Activated naive CD8-positive, alpha-beta T cell treated with anti-CD3 and anti-CD28 coated beads, Interleukin-2, amount 10 ng/mL, durations not matched to agents 7 days and 5 days (primary cell): ENCODE measurements at places on chromosomes 11 and 22. TPM values are rescaled to one million over a fixed set of nuclear protein-coding genes. Genes with fewer than 3 reads are reported as not detected.

The SERPING1 gene
- total RNA-seq, result 0.45 TPM

The RAB36 gene
- total RNA-seq, result 0.68 TPM

DNA sequence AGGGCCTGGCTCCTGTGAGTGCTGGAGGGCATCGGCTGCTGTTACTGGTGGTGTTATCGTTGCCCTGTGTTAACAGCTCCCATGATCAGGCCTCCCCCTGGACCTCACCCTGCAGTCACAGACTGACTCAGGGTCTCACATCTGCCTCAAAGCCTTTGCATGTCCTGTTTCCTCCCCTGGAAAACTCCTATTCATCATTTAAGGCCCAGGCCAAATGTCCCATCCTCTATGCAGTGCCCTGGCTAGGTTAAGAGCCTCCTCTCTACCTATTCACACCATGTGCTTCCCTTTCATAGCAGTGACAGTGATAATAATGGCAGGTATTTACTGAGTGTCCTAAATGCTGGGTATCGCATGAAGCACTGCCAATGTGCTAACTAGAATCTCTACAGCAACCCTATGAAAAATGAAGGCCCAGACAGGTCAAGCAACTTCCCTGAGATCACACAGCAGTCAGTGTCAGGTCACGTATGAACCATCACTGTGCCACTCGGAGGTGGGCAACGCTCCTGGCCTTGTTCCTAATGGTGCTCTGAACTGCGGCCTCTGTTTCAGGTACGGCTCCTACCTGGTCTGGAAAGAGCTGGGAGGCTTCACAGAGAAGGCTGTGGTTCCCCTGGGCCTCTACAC lies 9.3 kb downstream of the TSPO start:
- DNase-seq, result no peak

DNA sequence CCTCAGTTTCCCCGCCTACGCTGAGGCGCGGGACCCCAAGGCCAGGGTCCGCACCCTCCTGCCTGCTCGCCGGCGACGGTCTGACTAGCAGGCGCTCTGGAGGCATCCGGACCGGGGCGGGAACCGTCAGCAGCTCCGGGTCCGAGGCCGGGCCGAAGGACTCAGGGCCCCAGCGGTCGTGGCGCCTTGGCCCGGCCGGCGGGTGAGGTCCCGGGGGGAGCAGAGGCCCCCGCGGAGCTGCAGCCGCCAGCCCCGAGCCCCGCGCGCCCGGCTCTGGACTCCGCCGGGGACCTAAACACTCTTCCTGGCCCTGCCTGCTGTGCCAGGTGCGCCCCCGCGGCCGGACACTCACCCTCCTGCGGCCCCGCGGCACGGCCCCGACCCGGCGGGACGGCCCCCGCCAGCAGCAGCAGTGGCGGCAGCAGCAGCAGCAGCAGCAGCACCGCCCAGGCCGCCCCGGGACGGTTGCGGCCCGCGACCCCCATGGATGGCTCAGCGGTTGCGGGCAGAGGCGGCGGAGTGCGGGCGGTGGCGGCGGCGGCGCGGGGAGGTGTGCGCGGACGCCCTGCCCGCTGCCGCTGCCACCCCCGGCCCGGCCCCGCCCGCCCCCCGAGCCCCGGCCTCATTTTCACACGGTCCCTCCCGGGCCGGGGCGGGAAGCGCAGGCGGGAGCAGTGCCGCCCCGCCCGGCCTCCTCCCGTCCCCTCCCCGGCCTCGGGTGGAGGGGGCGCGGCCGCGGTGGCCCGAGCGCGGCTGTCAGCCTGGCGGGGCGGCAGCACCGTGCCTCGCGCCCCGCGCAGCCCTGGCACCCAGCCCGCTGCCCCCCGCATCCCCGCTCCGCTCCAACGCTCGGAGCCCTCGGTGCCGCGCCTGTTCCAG lies at the start of gene SCUBE2:
SCUBE2 (minus strand) TSS at position 556 of the 879 bp plus-strand sequence; CDS start at position 485, 71 bp downstream.
- peak; percentile 36 for DNase-seq

The ARHGEF17 gene
- total RNA-seq, result not detected

DNA sequence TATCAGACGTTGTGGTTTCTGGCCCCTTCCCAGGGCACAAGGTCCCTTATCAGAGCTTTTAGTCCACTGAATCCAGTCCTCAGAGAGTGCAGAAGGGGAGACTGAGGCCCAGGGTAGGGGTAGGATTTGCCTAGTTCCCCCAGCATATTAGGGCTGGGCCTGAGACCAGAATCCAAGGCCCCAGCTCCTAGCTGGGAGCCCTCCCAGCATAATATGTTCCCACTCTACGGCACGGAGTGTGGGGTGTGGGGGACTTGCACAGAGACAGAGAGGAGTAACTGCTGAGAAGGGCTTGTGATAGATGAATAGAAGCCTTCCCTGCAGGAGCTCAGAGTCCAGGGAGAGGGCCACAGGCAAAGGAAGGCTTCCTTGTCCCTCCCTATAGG lies 43.8 kb downstream of the NEU3 start:
- DNase-seq, result no peak

GRCh38 chr11:86144846-86145245 lies 76.0 kb upstream of the PICALM start:
- DNase-seq, result no peak

GRCh38 chr11:107691000-107691750 lies 20.7 kb downstream of the SLN start:
- no peak for DNase-seq

DNA sequence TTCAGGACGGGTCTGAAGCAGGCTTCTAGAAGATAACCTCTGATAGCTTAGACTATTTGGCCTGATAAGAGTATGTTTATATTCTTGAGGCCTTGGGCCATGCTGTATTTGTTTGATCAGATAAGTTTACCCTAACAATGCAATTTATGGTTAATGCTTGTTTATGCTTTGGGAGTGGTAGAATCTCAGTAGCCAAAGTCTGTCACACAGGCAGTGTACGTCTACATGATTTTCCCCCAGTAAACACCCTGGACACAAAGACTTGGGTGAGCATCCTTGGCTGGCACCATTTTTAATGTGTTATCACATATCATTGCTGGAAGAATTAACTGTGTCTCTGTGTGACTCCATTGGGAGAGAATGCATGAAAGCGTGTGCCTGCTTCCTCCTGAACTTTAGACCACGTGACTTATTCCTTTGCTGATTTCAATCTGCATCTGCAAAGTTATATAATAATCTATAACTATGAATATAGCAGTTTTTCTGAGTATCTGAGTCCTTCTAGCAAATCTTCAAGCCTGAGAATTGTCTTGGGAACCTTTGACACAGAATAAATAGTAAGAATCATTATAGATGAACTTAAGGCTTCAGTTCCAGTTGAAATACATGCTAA lies 172.4 kb downstream of the CASP12 start:
- DNase-seq, result no peak

DNA sequence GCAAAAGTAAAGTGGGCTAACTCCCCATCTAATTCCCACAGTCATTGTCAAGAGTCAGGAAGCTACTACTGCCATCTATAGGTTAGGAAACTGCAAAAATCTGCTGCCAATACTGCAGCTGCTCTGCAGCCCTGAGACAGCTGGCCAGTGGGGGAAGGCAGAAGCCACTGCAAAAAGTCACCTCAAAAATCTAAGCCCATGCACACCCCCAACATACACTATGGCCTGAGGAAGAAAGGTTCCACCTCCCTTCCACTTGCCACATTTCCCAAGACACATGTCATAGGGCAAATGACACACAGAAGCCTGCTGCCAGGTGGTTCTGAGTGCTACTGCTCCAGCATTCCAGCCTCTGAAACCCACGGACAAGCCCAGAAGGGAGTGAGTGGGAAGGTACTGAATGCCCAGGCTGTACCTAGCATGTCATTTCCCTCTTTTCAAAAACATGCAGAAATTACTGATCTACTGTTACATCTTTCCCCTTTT lies 36.9 kb downstream of the DGCR2 start:
- DNase-seq, result no peak

- DNase-seq, result no peak
These were observed 22.7 kb downstream of the CELSR1 start for GRCh38 chr22:46514592-46515207.

The MFRP gene
- not detected for total RNA-seq

The CDCA5 gene
- 85.5 TPM for total RNA-seq
